Kidney glomerular epithelial cell (primary cell): ENCODE measurements at places on chromosomes 13 and 19.

GRCh38 chr13:111323950-111324651 lies 3.7 kb downstream of the TEX29 start:
- DNase-seq, result no peak

GRCh38 chr13:35855531-35856019 lies 275.6 kb downstream of the DCLK1 start:
- DNase-seq, result peak; percentile 48

- peak; percentile 28 for DNase-seq
Observed at GRCh38 chr13:93915269-93915809, 564.1 kb downstream of the DCT start.

DNA sequence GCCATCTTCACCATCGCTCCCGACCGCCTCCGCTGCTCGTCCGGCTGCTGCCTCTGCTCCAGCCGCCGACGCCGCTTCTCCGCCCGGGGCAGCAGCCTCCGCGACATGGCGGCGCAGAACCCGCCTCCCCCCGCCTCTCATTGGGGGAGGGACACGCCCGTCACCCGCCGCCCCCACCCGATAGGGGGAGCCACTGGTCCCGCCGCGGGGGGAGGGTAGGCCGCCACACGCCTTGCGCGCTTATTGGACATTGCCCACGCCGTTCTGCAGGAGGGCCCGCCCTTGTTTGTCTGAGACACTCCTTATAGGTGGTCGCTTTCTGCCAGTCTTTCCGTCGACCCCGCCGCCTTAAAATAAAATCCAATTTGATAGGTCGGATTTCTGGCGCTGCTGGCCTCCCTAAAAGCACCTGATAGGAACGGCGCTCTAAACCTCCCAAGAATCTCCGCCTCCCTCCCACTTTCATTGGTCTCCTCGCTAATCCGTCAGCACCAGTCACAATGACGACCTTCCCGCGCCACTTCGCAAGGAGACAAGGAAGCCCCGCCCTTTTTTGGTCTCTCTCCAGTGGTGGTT lies at the start of gene HNRNPL:
Gene HNRNPL, minus strand, starts transcription at position 127 of the 576 bp plus-strand sequence. Its CDS starts 20 bp downstream, at position 107.
- DNase-seq, result peak; percentile 100

DNA sequence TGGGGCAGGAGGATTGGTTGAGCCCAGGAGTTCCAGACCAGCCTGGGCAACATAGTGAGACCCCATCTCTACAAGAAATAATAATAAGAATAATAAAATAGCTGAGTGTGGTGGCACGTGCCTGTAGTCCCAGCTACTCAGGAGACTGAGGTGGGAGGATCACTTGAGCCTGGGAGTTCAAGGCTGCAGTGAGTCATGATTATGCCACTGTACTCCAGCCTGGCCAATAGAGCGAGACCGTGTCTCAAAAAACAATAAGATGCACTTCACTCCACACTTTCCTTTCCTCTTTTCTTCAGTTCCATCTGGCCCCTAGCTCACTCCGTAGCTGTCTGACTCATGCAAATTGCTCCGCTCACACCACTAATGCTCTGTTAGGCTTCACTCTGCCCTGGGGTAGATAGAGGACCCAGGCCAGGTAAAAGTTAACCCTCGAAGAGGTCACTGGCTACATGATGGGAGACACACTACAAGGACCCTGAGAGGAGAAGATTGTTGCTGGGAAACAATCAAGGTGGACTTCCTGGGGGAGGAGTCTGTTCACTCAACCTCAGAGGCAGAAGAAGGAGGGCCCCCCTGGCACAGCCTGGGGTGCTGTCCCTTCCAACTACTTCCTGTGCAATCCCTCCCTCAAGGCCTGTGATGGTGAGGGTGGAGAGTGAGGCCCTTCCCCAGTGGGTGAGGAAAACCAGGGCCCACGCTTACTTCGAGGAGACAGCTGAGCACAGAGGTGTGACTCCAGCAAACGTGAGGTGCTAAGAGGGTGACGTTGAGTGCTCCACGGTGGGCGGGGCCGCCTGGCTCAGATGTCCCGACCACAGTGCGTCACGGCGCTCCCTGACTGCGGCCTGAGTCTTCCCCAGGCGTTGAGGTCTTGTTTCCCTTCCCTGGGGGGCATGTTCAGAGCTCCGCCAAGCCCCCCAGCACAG lies 8.8 kb upstream of the TNFSF9 start:
- peak; percentile 90 for DNase-seq
